HEK293T (cell line): ENCODE measurements at places on chromosomes 6 and 20.

DNA sequence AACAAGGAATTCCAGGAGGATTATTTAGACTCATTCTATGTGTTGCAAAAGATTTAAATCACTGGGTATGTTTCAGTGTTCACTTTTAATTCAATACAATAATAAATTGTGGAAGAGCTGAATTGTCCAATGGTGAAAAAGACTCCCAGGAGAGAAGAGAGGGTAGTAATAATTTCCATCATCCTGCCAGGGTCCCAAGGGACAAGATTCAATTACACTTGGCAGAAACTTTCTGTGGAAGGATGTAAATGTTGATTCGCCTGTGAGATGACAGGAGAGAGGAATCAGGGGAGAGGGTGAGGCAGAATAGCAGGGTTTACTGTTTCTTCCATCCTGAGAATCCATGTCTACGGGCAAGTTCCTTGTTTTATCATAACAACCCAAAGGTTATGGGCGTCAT is 342.7 kb downstream of the ESR1 start:
- DNase-seq = no peak

- DNase-seq = no peak
These were observed 295.1 kb downstream of the PHACTR1 start for GRCh38 chr6:13011612-13012146.

GRCh38 chr6:18328070-18328469 is 59.1 kb upstream of the RNF144B start:
- DNase-seq = no peak

- no peak for DNase-seq
These were observed 728 bp downstream of the TMC2 start for GRCh38 chr20:2537101-2537500.

GRCh38 chr20:12269579-12269978 is 351.9 kb downstream of the BTBD3 start:
- DNase-seq = no peak

DNA sequence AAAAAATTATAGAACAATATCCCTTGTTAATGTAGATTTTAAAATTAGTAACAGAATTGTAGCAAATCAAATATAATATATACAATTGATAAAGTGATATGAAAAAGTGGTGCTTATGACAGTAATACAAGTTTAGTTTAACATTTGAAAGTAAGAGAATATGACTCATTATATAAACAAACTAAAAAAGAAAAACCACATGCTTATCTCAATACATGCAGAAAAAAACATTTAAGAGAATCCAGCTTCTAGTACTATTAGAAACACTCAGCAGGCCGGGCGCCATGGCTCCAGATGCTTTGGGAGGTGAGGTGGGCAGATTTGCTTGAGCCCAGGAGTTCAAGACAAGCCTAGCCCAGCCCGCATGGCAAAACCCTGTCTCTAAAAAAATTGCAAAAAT is 60.7 kb upstream of the LAMA2 start:
- DNase-seq = no peak
